ENCODE measurements at places on chromosomes 16 and 17.

DNA sequence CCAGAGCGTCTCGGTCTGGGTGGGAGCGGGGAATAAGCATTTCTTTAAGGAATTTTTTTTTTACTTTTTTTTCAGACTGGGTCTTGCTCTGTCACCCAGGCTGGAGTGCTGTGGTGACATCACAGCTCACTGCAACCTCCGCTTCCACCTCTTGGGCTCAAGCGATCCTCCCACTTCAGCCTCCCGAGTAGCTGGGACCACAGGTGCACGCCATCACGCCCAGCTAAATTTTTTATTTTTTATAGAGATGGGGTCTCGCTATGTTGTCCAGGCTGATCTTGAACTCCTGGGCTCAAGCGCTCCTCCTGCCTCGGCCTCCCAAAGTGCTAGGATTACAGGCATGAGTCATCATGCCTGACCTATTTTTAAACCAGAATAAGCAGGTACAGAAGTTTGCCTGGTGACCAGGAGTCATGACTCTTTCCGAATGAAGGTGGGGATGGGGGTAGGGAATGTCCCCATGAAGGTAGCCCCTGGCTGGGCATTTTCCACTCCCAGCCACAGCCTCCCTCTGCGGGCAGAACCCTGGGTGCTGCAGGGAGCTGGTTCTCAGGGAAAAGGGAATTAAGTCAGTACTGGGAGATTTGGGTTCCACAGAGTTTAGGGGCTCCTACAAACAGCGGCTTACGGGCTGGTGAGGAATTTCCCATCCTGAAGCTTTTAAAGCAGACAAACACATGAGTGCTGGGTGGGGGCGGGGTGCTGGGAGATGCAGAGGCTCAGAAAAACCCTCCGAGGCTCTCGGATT, 48.3 kb downstream of the TBC1D16 start:
- no peak for DNase-seq

DNA sequence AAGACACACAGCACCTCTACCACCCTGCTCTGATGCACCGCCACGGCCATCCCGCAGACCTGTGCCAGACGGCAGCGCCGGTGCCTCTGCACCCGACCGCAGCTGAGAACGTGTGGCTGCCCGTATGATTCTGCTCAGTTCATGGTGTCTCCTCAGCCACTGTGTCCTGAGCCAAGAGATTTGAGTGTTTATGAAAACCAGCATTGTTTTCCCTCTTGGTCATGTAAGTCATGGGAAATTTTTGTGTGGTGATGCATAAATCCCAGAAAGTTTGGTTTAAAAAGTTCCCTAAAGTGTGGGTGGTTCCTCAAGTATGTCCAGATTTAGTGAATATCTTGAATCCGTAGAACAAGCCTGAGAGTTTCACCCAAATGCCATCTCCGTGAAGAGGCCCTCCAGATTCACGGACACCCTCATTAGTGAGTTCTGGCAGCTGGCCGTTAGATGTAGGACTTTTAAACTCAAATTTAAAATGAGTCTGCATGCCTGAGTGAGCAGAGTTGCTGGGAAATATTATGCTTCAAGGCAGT, 57.6 kb downstream of the CDRT4 start:
- DNase-seq: peak; percentile 60

GRCh38 chr16:51053775-51054174, 97.3 kb downstream of the SALL1 start:
- DNase-seq: no peak

GRCh38 chr16:24781256-24781655, 51.8 kb downstream of the TNRC6A start:
- DNase-seq: no peak

DNA sequence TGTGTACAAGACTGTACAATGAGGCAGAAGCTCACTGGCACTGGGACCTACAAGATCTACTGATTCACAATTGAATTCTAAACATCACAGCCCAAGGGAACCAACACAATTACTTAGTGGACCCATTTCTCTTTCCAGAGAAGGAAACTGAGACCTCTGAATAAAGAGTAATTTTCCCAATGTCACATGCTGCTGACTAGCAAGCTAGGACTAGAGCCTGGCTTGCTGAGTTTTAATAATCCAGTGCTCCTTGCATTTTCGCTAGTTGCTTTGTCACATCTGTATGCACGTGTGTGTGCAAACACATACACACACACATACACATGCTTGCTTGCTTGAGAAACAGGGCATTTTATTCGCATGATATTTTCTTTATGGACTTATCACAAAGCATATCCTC, 3.9 kb upstream of the LPO start:
- no peak for DNase-seq
